Activated CD8-positive, alpha-beta memory T cell treated with anti-CD3 and anti-CD28 coated beads, Interleukin-2, amount 50 U/mL, for 4 hours (primary cell): ENCODE measurements at places on chromosomes 5 and 9.

GRCh38 chr9:96398582-96399324 is 15.2 kb upstream of the SLC35D2 start:
- DNase-seq = no peak

GRCh38 chr5:134550271-134551214 is 25.1 kb downstream of the JADE2 start:
- DNase-seq = no peak

GRCh38 chr5:174148721-174149120 is 103.2 kb downstream of the NSG2 start:
- no peak for DNase-seq

- no peak for DNase-seq
These were observed 25.7 kb downstream of the SLC1A1 start for GRCh38 chr9:4515958-4516375.

GRCh38 chr5:133334796-133335639 is 277.3 kb downstream of the FSTL4 start:
- no peak for DNase-seq
